ENCODE measurements at places on chromosomes 16 and 17.

DNA sequence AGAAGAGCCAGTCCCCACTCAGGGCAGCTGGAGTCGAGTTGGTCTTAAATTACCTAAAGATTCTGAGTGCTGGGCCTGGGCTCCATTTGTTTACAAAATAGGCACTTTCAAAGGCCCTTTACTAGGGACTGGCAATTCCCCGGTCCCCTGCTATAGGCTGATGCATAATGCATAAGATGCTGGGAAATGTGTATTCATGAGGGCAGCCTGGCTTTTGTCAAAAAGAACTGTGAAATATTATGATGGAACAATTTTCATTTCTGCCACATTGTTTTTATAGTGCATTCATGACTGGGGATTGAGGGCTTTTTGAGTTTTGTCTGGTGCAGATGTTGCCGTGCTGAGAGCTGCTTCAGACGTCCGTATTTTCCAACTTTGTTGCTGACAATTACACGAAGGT lies 617.0 kb upstream of the CDH5 start:
- DNase-seq: no peak

DNA sequence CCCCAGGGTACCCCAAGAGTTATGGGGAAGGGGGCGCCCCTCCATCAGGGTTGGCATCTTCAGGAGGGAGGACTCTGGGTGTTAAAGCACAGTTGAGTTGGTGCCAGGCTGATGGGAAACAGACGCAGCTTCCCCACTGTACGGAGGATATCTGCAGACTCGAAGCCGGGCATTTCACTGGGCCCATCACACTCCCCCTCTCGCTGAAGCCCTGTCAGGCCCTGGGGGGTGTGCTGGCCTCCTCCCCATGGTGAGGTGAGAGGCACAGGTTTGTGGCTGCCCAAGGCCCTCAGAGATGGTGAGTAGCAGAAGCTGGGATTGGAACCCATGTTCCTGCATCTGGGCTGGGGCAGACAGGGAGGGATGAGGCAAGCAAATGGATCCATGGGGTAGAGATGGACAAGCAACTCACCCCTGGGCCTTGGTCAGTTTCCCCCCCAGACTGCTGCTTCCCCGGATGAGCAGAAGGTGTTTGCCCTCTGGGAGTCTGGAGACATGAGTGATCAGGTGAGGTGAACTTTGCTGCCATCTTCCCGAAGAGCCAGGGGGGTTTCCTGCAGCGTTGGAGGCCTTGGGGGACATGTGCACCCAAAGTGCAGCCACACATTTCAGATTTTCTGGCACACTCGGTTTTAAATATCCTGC lies 31.0 kb downstream of the POLR3E start:
- DNase-seq: no peak

GRCh38 chr16:49078571-49078970 lies 203.1 kb downstream of the CBLN1 start:
- no peak for DNase-seq

GRCh38 chr17:43655693-43656255 lies 5.9 kb downstream of the MEOX1 start:
- no peak for DNase-seq

- DNase-seq: no peak
These were observed 1.0 kb upstream of the SLC12A4 start for GRCh38 chr16:67969254-67970039.

GRCh38 chr16:28569021-28569420 lies 15.3 kb downstream of the SGF29 start:
- DNase-seq: no peak

DNA sequence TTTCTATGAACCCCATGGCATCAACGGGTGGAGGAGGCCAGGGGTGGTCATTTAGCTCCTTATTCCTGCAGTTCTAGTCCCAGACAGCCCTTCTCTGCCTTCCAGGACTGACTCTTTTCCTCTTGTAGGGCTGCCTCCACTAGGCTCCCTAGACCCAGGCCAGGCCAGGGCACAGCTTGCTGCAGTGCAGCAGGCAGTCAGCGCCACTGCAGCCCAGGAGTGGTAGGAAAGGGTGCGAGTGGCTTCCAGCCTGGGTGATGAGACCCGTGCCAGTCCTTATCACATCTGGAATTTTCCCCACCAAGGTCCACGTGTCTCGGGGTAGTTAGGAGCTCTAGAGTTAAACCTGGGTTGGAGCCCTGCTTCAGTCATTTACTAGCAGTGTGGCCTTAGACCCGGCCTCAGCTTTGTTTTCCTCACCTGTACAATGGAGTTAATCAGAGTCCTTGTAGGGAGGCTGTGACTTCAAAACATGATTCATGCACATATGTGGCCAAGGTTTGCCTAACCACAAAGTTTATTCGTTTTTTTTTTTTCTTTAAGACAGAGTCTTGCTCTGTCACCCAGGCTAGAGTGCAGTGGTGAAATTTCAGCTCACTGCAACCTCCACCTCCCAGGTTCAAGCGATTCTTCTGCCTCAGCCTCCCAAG lies 4.7 kb downstream of the SLC5A11 start:
- no peak for DNase-seq

DNA sequence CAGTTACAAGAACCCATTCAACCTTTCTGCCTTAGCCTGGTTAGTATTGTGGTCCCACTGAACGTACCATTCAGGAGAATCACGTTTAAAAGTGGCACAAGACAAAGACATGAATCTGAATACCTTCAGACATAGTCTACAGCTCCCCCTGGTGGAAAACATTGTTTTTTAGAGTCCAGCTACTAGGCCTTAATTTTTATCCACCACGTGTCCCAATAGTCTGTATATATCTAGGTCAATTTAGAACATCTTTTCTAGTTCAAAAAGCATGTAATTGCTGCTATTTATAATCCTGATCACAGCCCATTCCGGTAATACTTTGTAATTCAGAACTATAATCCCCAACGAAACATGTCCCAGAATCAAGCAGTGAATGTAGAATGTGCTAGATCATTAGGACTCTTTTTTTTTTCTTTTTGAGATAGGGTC lies 13.7 kb upstream of the GUCY2D start:
- DNase-seq: no peak

- no peak for DNase-seq
These were observed 22.2 kb downstream of the RNF112 start for GRCh38 chr17:19433255-19433654.

DNA sequence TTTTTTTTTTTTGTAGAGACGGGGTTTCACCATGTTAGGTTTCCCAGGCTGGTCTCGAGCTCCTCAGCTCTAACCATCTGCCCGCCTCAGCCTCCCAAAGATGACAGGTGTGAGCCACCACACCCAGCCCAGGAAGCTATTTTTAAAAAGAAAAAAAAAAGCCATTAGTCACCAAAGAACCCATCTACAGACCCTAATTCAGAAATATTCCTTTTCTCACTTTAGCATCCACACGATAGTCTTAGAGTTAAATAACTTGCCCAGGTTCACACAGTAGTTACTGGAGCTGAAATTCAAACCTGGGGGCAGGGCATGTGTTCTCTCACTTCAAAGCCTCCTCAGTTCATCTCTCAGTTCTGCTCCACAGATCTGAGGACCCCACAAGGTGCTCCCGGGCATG lies 70.3 kb upstream of the NOL11 start:
- DNase-seq: no peak

GRCh38 chr16:84386047-84386446 lies 17.7 kb downstream of the ATP2C2 start:
- no peak for DNase-seq

GRCh38 chr17:58276423-58276822 lies 4.3 kb downstream of the MPO start:
- DNase-seq: no peak

- DNase-seq: peak; percentile 48
These were observed 54.5 kb downstream of the NDE1 start for GRCh38 chr16:15704545-15704987.
